Endothelial cell of umbilical vein (primary cell): ENCODE measurements at places on chromosomes 6 and 20. TPM values are rescaled to one million over a fixed set of nuclear protein-coding genes. Genes with fewer than 3 reads are reported as not detected.

DNA sequence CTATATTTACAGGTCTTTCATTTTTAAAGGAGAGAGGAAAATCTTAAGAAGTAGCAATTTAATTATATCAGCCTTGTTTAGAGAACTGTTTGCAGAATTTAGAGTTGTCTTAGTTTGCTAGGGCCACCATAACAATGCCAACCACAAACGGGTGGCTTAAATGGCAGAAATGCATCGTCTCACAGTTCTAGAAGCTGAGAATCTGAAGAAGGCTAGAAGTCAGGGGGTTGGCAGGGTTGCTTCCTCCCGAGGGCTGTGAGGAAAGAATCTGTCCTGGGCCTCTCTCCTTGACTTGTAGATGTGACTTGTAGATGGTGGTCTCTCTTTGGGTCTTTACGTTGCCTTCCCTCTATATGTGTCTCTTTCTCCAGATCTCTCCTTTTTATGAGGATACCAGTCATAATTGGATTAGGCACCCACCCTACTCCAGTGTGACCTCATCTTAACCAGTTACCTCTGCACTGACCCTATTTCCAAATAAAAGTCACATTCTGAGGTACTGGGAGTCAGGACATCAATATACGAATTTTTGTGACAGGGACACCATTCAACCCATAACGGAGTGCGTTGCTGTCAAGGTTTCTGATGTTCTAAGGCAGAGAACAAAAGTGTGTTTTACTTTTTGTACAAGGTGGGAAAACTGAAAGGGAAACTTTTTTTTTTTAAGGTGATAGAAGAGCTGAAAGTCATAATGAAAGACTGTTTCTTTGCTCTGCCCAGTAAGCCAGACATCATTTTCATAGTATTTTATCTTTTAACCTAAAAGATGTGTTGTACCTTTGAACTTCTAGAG is 84.4 kb downstream of the SAMD3 start:
- no peaks in the 10 kb centered on the region for H3K27me3 ChIP-seq
- H3K4me3 ChIP-seq: no peak overlapping the region
- no peak overlapping the region for H3K27ac ChIP-seq
- DNase-seq: no peak

- H3K27ac ChIP-seq: no peak overlapping the region
- no peaks in the 10 kb centered on the region for H3K36me3 ChIP-seq
- H3K4me1 ChIP-seq: no peaks in the 10 kb centered on the region
- no peaks in the 10 kb centered on the region for H3K27me3 ChIP-seq
- no peak for DNase-seq
- no peak overlapping the region for H3K4me3 ChIP-seq
Observed at GRCh38 chr6:160750276-160750689, 48.2 kb downstream of the PLG start.

Gene C6orf141
- polyA plus RNA-seq: 4.1 and 5.7 TPM in 2 replicates

Gene MDFI
- polyA plus RNA-seq: 74.1 and 81.6 TPM in 2 replicates

Gene TASP1
- polyA plus RNA-seq: 2.2 and 3.5 TPM in 2 replicates

DNA sequence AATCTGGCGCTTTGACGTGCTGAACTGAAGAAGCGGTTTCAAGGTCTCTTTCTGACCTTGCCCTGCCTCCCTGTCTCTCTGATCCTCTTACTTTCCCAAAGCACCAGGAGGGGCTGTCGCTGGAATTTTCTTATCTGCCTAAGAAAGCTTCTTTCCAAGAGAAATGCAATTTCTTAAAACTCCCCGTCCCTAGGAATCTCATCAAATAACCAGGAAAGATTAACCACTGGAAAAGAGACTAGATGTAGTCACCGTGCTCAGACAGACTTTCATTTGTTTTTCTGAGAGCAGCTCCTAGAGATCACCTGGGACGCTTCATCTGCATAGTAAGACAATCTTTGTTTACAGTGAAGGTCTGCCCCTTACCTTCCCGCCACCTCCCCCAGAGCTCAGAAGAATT is 38.6 kb downstream of the PDYN start:
- H3K36me3 ChIP-seq: no peaks in the 10 kb centered on the region
- H3K27me3 ChIP-seq: peaks cover 8% of the 10 kb centered on the region
- no peaks in the 10 kb centered on the region for H3K4me1 ChIP-seq
- no peak overlapping the region for H3K4me3 ChIP-seq
- no peak overlapping the region for H3K27ac ChIP-seq

Gene ANKRD66
- not detected in 2 replicates for polyA plus RNA-seq

Gene SOX4
- 18.5 and 20.4 TPM in 2 replicates for polyA plus RNA-seq

DNA sequence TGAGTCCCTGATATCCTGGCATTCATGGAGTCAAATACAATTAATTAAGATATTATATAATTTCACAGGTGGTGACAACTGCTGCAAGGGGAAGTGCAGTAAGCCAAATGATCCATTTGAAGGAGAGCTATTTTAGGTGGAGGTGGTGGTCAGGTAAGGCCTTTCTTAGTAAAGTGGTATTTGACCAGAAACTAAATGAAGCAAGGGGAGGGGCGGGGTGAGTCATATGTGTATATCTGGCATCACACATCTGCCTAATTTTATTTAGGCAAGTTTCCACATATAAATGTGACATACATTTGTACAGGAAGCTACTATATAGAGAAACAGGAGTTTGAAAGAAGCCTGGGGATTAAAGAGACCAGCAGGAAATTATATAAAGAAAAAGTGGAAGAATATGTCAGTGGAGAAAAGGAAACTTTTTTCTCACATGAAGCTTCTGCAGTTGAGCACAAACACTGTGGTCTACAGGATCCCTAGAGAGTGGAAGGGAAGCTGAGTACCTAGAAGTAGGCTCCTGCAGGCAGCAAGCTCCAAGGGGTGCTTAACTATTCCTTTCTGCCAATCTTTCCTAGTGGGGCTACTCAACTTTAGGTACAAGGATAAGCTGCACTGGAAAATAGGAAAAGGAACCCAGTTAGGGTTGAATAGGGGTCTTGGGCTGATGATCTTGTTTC is 99.6 kb downstream of the OGFRL1 start:
- no peak for DNase-seq
- H3K4me1 ChIP-seq: peaks cover 68% of the 10 kb centered on the region
- no peak overlapping the region for H3K27ac ChIP-seq

DNA sequence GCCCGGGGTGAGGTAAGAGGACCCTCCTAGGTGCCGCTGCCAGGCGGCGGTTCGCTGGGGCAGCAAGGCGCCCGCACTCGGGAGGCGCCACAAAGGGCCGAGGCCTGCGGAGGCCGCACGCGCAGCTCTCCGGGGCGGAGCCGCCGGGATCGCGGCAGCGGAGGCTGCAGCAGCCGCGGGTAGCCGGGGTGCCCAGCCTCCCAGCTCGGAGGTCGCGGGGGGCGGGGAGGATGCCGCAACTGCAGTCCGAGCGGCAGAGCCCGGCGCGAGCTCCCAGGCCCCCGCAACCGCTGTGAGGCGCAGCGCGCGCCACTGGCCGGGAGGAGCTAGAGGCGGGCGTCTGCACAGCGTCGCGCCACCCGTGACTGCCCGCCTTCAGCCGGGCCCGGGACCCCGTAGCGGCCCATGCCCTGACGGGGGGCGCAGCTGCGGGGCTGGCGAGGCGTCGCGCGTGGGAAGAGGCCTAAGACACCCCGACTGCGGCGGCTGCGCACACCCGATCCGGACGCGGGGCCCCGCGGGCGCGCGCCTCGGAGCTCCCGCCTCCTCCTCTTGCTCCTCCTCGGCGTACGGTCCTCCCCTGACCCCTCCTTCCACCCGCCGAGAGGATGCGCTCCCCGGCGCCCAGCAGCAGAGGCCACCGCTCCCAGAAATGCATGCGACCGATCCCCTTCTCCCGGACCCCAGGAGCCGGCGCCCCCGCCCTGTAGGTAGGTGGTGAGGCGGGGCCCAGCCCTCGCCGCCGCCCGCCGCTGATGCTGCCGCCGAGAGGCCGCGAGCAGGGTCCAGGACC is at the start of gene NCOA7:
Gene NCOA7 (plus strand): TSS at position 603 of the 793 bp plus-strand sequence. CDS start 24,395 bp downstream, outside the sequence.
- H3K27me3 ChIP-seq: no peaks in the 10 kb centered on the region
- DNase-seq: peak; percentile 84
- H3K27ac ChIP-seq: peak within 1 kb of the TSS; percentile 81
- peak within 1 kb of the TSS; percentile 96 for H3K4me3 ChIP-seq

DNA sequence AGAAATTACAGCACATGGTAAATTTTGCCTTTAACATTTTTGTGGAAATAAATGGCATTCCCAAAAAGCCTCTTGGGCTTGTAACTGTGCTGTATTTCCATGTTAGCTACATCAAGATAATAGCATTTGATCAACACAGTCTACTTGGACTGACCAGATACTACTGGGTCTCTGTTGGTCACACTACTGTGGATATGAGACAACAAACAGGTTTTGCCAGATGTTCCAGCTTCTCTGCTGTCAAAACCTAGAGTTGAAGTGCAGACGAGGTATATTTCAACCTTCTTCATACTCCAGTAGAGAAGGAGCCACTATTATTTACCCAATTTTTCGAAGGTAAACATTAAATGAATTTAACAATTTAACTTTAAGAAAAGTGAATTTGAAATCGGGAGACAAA is 284.7 kb upstream of the CITED2 start:
- H3K4me1 ChIP-seq: no peaks in the 10 kb centered on the region
- H3K36me3 ChIP-seq: no peaks in the 10 kb centered on the region
- H3K27ac ChIP-seq: no peak overlapping the region
- no peak for DNase-seq

DNA sequence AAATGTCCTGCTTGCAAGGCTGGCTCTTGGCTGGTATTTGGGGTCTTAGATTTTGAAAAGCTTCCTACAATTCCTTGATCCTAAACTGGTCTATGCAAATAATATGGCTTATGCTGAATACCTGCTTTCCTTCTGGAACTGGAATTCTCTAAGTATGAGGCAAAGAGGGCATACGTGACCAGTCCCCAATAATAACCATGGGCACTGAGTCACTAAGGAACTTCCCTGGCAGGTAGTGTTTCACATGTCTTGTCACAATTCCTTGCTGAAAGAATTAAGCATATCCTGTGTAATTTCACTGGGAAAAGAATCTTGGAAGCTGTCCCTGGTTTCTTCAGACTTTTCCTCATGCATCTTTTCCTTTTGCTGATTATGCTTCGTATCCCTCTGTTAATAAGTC is 106.5 kb downstream of the MMS22L start:
- H3K4me3 ChIP-seq: no peak overlapping the region
- H3K36me3 ChIP-seq: no peaks in the 10 kb centered on the region

Gene PHACTR3
- not detected in 2 replicates for polyA plus RNA-seq

Gene TDP2
- 9.9 and 13.7 TPM in 2 replicates for polyA plus RNA-seq

- H3K27ac ChIP-seq: no peak overlapping the region
- no peak overlapping the region for H3K4me3 ChIP-seq
- H3K27me3 ChIP-seq: no peaks in the 10 kb centered on the region
- H3K4me1 ChIP-seq: peaks cover 26% of the 10 kb centered on the region
- DNase-seq: no peak
Observed at GRCh38 chr20:4545526-4545925, 176.2 kb upstream of the PRND start.

- H3K27me3 ChIP-seq: peaks cover 7% of the 10 kb centered on the region
- DNase-seq: no peak
- no peaks in the 10 kb centered on the region for H3K36me3 ChIP-seq
- H3K27ac ChIP-seq: no peak overlapping the region
- no peaks in the 10 kb centered on the region for H3K4me1 ChIP-seq
Observed at GRCh38 chr6:104559435-104560202, 300.1 kb downstream of the HACE1 start.

DNA sequence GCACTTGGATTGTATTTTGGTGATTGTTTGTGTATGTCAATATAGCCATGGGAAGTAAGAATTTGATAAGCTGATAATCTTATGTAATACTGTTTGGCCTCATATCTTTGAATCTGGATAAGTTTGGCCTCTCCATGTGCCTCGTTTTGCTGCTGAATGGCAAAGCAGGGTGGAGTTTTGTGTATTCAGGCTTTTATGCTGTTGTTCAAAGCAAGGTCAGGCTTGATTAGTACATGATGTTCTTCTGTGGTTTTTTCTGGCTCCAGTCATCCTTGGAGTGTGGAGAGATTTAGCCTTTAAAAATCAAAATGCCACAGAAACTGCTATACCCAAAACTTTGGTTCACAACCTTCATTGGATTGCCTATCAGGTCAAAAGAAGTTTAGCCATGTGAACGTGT is 728.9 kb upstream of the GJE1 start:
- no peak overlapping the region for H3K4me3 ChIP-seq
- H3K27ac ChIP-seq: no peak overlapping the region
- H3K36me3 ChIP-seq: no peaks in the 10 kb centered on the region
- no peak for DNase-seq
- no peaks in the 10 kb centered on the region for H3K27me3 ChIP-seq

GRCh38 chr6:2542858-2543218 is 207.9 kb downstream of the MYLK4 start:
- no peak for DNase-seq
- no peaks in the 10 kb centered on the region for H3K27me3 ChIP-seq
- H3K36me3 ChIP-seq: no peaks in the 10 kb centered on the region

- no peaks in the 10 kb centered on the region for H3K4me1 ChIP-seq
- no peak for DNase-seq
- H3K4me3 ChIP-seq: no peak overlapping the region
- H3K27ac ChIP-seq: no peak overlapping the region
- no peaks in the 10 kb centered on the region for H3K27me3 ChIP-seq
- H3K36me3 ChIP-seq: no peaks in the 10 kb centered on the region
Observed at GRCh38 chr20:54502179-54502578, 26.8 kb downstream of the DOK5 start.

DNA sequence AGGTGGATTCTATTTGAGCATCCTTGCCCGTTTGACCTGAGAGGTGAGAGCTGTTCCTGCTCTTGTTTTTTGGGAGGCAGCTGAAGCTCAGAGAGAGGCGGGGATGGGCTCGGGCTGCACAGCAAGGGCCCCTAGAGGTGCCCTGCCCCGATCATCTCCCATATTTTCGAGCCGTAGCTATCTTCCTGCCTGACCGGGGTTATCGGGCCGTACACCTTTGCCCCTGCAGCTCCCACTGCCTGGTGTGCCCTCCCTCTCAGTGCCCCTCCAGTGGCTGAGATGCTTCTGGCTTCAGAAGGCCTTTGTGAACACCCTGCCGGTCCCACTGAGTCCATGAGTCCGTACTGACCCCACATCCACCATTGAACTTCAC is 6.7 kb downstream of the SRC start:
- H3K27ac ChIP-seq: no peak overlapping the region
- no peaks in the 10 kb centered on the region for H3K27me3 ChIP-seq
- peaks cover 3% of the 10 kb centered on the region for H3K36me3 ChIP-seq
- H3K4me3 ChIP-seq: no peak overlapping the region

Gene EEF1A2
- polyA plus RNA-seq: 2.7 and 2.9 TPM in 2 replicates

Gene ADGRF5
- 21.9 and 26.3 TPM in 2 replicates for polyA plus RNA-seq

DNA sequence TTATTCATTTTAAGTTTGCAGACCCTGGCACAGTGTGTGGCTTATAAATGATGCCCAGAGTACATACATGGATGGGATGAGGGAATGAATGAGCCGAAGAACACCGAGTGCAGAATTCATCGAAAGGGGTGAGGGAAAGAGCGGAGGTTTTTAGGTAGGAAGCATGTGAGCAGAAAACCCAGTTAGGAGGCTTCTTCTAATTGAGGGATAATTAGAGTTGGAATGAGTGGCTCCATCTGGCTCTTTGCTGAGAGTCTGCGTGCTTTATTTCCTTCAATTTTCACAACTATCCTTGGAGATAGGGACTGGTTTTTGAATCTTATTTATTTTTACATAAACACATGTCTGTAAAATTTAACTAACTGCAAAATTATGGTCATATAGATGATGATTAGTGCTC is 150.7 kb downstream of the DOK5 start:
- H3K27ac ChIP-seq: no peak overlapping the region
- no peaks in the 10 kb centered on the region for H3K4me1 ChIP-seq
- H3K27me3 ChIP-seq: peaks cover 1% of the 10 kb centered on the region
- H3K4me3 ChIP-seq: no peak overlapping the region
- H3K36me3 ChIP-seq: no peaks in the 10 kb centered on the region

Gene GGT7
- 3.9 and 4.1 TPM in 2 replicates for polyA plus RNA-seq

Gene JPH2
- not detected in 2 replicates for polyA plus RNA-seq
